ENCODE measurements at places on chromosomes 3 and 15. TPM values are rescaled to one million over a fixed set of nuclear protein-coding genes. Genes with fewer than 3 reads are reported as not detected.

The ACAD11 gene
- 40.0 TPM for total RNA-seq

GRCh38 chr15:94677202-94677790 lies 445.9 kb downstream of the MCTP2 start:
- H3K27me3 ChIP-seq = no peaks in the 10 kb centered on the region
- no peaks in the 10 kb centered on the region for H3K36me3 ChIP-seq
- H3K27ac ChIP-seq = no peak overlapping the region
- no peak overlapping the region for H3K4me3 ChIP-seq
- H3K4me1 ChIP-seq = peaks cover under 1% of the 10 kb centered on the region

- H3K27ac ChIP-seq = no peak overlapping the region
- no peak for DNase-seq
- H3K4me3 ChIP-seq = no peak overlapping the region
- H3K4me1 ChIP-seq = no peaks in the 10 kb centered on the region
These were observed 107.1 kb upstream of the PHLDB2 start for GRCh38 chr3:111751961-111752360.

The CIDEC gene
- total RNA-seq = not detected

- H3K27ac ChIP-seq = no peak overlapping the region
- peaks cover 11% of the 10 kb centered on the region for H3K4me1 ChIP-seq
- H3K27me3 ChIP-seq = no peaks in the 10 kb centered on the region
- DNase-seq = no peak
- H3K36me3 ChIP-seq = no peaks in the 10 kb centered on the region
- H3K4me3 ChIP-seq = no peak overlapping the region
These were observed 2.9 kb upstream of the NOX5 start for GRCh38 chr15:69011641-69012040.

DNA sequence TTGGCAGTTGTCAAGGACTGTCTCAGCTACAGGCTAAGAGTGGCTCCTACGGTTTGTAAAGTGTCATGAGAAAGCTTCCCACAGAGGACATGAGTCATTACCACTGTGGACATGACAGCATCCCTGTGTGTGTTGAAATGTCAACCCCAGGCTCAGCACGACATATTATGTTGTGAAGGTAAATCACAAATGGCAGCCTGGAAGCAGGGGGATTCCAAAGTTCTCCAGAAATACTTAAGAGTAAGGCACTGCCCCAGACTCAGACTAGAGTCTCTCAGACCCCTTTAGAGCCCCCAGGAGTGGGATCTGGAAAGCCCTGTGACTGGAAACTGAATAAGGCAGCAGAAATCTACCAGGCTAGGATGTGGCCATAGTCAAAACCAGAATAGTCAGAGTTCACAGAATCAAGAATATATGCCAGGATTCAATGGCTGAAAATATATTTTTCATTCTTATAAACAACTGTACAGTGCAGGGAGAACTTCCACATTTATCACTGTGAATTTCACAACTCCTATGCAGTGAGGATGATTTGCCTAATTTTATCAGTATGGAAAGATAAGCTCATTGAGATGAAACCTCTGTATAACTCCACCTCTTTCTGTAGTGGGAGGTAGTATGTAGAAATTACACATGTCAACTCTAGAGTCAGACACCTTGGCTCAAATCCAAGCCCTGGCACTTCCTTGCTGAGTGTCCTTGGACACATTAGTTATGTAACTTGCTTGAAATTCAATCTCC lies 237.1 kb upstream of the CFAP20DC start:
- no peak overlapping the region for H3K27ac ChIP-seq
- no peaks in the 10 kb centered on the region for H3K27me3 ChIP-seq
- no peaks in the 10 kb centered on the region for H3K4me1 ChIP-seq
- H3K4me3 ChIP-seq = no peak overlapping the region

The ISL2 gene
- total RNA-seq = 0.34 TPM

GRCh38 chr3:123348471-123349200 lies 100.3 kb downstream of the ADCY5 start:
- H3K27ac ChIP-seq = no peak overlapping the region
- H3K4me3 ChIP-seq = no peak overlapping the region
- no peaks in the 10 kb centered on the region for H3K27me3 ChIP-seq
- H3K4me1 ChIP-seq = no peaks in the 10 kb centered on the region
- H3K36me3 ChIP-seq = no peaks in the 10 kb centered on the region

- no peak overlapping the region for H3K27ac ChIP-seq
- H3K36me3 ChIP-seq = no peaks in the 10 kb centered on the region
- no peak overlapping the region for H3K4me3 ChIP-seq
These were observed 61.9 kb downstream of the WHAMM start for GRCh38 chr15:82871358-82871757.

The BCHE gene
- 1.0 TPM for total RNA-seq

GRCh38 chr3:95037927-95038326 lies 975.1 kb downstream of the NSUN3 start:
- no peak for DNase-seq
- no peaks in the 10 kb centered on the region for H3K4me1 ChIP-seq
- H3K27ac ChIP-seq = no peak overlapping the region
- no peaks in the 10 kb centered on the region for H3K36me3 ChIP-seq

- DNase-seq = no peak
- H3K27ac ChIP-seq = no peak overlapping the region
- no peaks in the 10 kb centered on the region for H3K27me3 ChIP-seq
- peaks cover 18% of the 10 kb centered on the region for H3K4me1 ChIP-seq
These were observed 36.2 kb downstream of the C2CD4B start for GRCh38 chr15:62128916-62129315.

DNA sequence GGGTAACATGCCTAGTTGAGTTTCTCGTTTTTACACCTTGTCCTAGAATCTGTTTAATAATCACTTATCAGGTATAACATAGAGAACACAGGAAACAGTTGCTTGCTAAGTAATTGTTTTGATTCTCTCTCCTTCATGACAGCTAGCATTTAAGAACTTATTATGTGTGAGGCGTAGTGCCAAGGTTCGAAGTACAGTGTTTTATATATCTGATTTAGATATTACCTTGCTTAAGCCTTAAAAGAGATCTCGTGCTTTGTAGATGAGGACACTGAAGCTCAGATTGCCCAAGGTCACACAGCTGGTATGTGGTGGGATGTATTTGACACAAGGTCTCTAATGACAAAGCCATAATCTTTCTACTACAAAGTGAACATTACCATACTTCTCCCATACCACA lies 29.0 kb upstream of the IFT57 start:
- DNase-seq = no peak
- no peaks in the 10 kb centered on the region for H3K27me3 ChIP-seq
- no peaks in the 10 kb centered on the region for H3K36me3 ChIP-seq
- H3K27ac ChIP-seq = no peak overlapping the region
